ENCODE measurements at places on chromosomes 5 and 9.

DNA sequence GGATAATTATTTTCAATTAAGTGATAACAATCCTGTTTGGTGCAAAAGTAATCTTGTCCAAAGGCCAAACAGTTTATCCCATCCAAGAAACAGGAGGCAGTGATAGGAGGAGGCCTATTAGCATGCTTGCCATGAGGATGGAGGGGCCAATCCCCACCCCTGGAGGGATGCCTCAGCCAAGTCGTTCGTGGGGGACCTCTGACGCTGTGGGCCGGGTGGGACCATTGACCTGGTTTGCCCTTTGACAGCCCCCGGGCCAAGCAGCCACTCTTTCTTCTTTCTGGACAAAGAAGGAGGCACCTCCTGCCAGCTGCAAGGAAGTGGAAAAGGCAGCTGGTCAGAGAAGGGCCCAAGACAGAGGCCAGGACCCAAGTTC is 39.5 kb upstream of the GRHPR start:
- no peak for DNase-seq

GRCh38 chr9:87464110-87464991 is 33.3 kb upstream of the DAPK1 start:
- no peak for DNase-seq

DNA sequence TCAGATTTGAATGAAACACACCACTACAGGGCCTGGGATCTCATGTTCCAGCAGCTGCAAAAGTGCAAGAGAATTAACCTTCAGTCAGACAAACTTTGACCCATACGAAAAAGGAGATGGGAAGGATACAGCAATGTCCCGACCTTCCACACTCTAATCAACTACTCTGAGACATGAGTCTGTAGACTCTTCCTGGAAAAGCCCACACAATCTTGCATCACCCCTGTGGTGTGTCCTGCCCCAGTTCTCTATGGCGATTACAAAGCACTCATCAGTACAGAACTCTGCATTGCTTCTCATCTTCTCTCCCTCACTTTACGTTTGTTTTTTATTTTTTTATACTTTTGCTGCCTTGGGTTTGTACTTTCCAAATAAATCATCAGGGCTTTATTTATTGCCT is 241.0 kb upstream of the KIF2A start:
- no peak for DNase-seq

DNA sequence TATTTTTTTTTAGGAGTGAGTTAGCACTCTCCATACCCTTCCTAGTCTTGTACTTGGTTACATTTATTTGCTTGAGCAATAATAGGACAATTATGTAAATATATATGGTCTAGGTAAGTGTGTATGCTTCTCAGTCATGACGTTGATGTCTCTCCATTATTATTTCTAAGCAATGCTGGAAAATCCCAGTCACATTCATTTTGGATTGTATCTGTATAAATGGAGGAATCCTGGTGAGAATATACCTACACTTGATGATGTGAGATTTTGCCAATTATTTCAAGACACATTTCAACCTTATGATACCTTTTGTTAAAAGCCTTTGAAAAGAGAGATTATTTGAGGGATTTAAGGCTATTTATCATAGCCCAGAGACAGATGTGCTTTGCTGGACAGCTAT is 2244.5 kb upstream of the WWC1 start:
- no peak for DNase-seq

GRCh38 chr5:145104106-145104505 is 731.0 kb downstream of the PRELID2 start:
- no peak for DNase-seq

All from AG04450 (cell line).